ENCODE measurements at places on chromosomes 5 and 9.

GRCh38 chr9:26802921-26803320 lies 89.7 kb downstream of the CAAP1 start:
- DNase-seq: no peak

DNA sequence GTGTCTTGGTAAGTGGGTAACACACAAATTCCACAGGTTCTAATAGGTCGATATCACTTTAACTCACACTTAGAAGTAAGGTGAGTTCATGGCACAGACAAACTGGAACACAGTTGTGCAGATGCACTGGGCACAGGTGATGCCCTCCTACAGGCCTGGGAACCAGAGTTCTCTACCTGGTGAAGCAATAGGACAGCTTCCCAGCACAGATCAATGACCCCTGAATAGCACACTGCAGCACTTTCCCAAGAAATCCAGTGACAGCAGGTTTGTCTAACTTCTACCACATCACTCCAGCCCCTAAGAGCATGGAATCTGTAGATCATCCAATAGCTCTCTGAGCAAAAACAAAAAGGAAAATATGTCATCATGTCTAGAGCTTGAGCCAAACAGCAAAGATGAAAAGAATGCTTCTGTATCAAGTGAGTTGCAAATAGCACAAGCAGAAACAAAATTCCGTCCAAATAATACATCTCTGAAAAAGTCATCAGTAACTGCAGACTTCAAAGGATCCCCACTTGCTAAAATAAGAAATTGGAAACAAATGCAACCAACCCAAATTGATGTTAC lies 33.5 kb downstream of the MOCS2 start:
- no peak for DNase-seq

DNA sequence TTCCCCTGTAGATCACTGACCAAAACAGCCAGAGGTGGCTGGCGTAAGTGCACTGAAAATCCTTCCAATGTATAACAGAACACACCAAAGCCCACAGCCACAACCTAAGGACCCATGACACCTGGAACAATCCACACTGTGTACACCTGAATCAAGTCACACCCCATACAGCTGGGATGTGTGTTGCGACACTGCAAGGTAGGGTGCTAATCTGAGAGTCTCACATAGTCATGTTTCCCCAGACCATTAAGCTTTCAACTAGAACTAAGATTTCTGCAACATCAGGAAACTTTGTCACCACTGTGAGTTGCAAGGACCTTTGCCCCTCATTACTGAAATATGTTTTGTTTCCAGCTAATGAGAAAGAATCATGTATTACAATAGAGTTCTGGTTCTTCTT lies 59.4 kb downstream of the MED27 start:
- DNase-seq: no peak

GRCh38 chr9:36576866-36577265 lies 4.2 kb downstream of the MELK start:
- no peak for DNase-seq

- DNase-seq: no peak
Measured at GRCh38 chr9:128903079-128903461, 17.7 kb upstream of the PHYHD1 start.

DNA sequence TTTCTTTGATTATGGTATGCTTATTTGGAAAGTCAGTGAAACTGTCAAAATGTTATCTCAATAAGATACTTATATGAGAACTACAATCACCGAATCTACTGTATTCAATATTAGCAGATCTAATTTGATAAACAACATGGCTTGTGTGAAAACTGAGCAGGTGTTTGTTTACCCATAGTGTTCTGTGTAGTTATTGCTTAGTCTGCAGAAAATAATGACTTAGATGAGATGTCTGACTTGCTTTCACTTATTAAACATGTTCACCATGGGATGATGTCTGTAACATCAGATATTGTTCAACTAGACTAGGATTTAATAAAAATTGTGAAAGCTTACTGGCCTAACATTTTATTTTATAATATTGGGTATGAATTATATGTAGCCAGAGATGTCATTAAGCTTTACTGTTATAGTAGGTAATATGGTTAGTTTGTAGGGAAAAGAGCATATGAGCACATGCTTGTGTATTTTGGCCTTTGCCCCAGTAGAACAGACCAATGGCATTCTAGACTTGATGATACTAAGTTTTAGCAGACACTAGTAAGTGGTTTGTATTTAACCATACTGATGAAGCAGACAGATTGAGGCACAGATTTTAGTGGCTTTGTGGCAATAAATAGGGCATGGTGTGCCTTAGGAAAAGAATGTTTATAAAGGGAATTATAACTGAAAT lies 16.4 kb downstream of the SUB1 start:
- no peak for DNase-seq

DNA sequence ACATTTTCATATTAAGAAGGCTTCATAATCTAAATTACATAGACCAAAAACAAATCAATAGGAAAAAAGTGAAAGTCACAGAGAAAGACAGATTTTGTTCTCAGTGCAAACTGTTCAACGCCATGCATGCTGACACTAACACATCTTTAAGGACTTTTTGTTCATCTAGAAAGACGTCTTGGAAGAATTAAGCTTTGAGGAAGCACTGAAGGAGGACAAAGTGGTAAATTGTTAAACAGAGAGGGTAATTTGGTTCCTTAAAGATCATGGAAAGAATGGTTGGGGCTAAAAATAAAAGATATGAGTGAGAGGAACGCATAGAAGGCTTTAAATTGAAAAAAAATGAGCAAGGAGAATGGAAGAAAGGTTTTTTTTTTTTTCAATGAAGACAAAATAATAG lies 9.1 kb downstream of the MEGF9 start:
- no peak for DNase-seq

DNA sequence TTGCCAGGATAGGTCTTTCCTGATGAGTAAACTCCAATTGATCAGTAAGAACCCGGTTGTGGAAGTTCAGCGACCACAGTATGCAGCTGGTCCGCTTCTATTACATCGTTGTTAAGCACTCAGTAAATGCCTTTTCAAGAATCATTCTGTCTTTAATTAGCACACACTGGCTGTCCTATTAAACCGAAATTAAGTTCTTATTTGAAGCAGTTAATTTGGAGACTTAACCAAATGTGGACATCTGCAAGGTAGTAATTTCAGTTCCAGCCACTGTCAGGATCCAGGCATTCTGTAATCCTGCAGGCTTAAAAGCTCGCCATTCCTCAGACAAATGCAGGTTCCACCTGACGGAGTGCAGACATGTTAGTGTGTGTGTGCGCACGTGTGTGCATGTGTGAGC lies 254.6 kb downstream of the IRX2 start:
- DNase-seq: no peak

DNA sequence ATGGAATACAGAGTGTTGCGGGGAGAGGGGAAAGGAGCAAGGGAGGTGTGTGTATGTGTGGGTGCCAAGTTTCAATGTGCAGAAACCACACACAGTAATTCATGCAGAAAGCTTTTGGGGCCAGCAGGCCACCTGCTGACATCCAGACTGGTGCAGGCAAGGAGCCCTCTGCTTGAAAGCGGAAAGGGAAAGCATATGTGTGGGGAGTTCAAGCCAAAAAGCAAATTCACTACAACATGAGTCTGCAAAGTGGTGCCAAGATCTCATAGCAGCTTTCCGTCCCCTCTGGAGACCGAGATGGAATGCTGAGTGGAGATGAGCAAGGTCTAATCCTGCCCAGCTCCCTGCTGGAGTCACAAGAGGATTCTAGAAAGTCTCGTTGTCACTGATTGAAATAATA lies 159.7 kb upstream of the VLDLR start:
- DNase-seq: no peak

GRCh38 chr5:32471784-32472183 lies 27.2 kb upstream of the ZFR start:
- DNase-seq: no peak

GRCh38 chr9:133167096-133167730 lies 3.5 kb upstream of the GBGT1 start:
- DNase-seq: no peak

- no peak for DNase-seq
Measured at GRCh38 chr5:143694357-143694756, 117.6 kb upstream of the HMHB1 start.

GRCh38 chr5:152349683-152350526 lies 55.2 kb downstream of the NMUR2 start:
- no peak for DNase-seq

DNA sequence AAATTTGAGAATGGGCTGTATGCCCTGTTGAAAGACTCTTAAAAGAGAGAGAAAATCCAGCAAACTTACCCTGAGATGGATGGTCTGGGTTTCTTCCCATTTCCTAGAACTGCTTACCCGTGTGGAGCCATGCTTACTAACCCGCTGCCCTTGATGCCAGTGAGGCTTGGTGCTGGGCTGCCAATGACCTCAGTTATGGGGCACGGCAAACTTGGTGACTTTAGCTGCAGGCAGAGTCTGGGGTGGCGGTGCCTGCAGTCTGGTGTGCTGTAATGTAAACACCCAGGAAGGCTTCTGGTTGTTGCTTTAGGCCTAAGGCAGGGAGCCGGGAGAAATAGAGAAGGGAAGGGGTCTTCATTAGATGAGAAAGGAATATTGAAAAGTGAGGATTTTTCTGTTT lies 7.3 kb upstream of the TENT4A start:
- DNase-seq: no peak

Data from CMK (cell line).